Activated T-helper 1 cell treated with anti-CD3 and anti-CD28 coated beads, Interleukin-12 subunit alpha, Interleukin-12 subunit beta, Interleukin-2, Interleukin-4 antibody, amounts not matched to agents 30 ng/mL and 10 ng/mL and 1 ng/mL, durations not matched to agents 14 hours and 24 hours and 36 hours (primary cell): ENCODE measurements at places on chromosomes 11 and 22.

- no peak overlapping the region for H3K27ac ChIP-seq
- H3K27me3 ChIP-seq: peaks cover 1% of the 10 kb centered on the region
- no peak for DNase-seq
These were observed 79.7 kb upstream of the KCNQ1OT1 start for GRCh38 chr11:2779499-2779980.

GRCh38 chr11:86447763-86448480 lies 73.2 kb downstream of the CCDC81 start:
- DNase-seq: peak; percentile 31
- H3K27ac ChIP-seq: no peak overlapping the region
- no peaks in the 10 kb centered on the region for H3K27me3 ChIP-seq

DNA sequence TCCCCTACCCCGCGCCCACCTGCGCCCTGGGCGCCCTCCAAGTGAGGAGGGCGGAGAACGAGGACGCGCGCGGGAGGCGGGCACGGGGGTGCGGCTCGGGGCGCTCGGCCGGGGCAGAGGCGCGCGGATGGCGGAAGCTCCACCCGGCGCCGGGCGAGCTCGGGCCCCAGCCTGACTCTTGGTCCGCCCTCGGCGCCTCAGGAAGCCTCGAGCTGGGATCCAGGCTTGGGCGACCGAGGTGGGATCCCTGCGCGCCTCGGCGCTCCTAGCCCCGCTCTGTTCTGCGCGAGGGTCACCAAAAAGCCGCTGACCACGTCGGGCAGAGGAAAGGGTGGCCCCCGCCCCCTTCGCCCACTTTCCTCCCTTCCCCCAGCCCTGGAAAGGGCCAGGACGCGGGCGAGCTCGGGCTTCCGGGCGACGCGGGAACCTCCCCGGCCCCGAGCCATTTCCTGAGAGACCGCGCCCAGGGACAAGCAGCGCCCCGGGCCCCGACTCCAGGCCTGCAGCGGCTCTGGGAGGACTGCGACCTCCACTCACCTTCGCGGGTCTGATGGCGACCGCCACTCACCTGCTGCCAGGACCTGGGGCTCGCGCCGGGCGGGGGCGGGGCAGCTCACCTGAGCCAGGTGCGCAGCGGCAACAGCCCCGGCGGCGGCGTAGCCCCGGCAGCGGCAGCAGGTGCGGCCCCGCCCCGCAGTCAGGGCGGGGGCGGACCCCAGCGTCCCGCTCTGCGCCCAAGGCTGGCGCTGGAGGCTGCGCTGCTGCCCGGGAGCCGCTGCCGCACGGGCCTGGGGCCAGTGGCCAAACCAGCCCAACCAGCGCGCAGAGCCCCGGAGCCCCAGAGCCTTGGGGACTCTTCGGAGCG lies 2.2 kb upstream of the SIGIRR start:
- peak; percentile 48 for DNase-seq
- H3K27ac ChIP-seq: peak overlapping the region; percentile 44
- H3K27me3 ChIP-seq: no peaks in the 10 kb centered on the region
- H3K4me1 ChIP-seq: peaks cover 30% of the 10 kb centered on the region
- H3K4me3 ChIP-seq: peak overlapping the region; percentile 65
- peaks cover 5% of the 10 kb centered on the region for H3K36me3 ChIP-seq

- peaks cover 9% of the 10 kb centered on the region for H3K27me3 ChIP-seq
- no peaks in the 10 kb centered on the region for H3K4me1 ChIP-seq
- no peak for DNase-seq
- no peak overlapping the region for H3K4me3 ChIP-seq
- peaks cover 2% of the 10 kb centered on the region for H3K36me3 ChIP-seq
- no peak overlapping the region for H3K27ac ChIP-seq
These were observed 178.0 kb downstream of the DSCAML1 start for GRCh38 chr11:117618982-117619355.

DNA sequence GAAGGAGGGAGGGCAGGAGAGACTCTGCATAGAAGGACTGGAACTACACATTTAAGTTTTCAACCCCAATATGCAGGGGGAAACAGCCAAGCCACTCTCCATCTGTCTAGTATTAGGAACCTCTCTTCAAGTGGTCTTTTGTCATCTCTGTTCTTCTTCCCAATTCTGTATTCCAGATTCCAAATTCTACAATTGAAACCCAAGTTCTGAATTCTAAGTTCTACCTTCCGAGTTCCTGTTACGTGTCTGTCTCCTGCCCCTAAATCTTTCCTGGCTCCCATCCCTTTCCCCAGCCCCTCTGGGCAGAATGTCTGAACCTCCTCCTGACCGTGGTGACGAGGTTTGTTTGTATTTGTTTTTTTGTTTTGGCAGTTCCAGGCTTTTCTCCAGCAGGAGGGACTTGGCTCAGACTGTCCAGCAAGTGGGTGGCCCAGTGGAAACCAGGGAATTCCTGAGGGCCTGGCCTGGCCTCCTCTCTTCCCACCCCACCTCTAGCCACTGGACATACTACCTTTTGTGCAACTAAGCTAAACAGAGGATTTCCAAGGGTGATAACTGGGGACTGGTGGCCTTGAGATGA lies 1.6 kb upstream of the THOC5 start:
- H3K4me1 ChIP-seq: peaks cover 12% of the 10 kb centered on the region
- DNase-seq: no peak
- no peak overlapping the region for H3K27ac ChIP-seq
- no peaks in the 10 kb centered on the region for H3K27me3 ChIP-seq
- H3K4me3 ChIP-seq: peak overlapping the region; percentile 17
